ENCODE measurements at places on chromosomes 2 and 18. TPM values are rescaled to one million over a fixed set of nuclear protein-coding genes. Genes with fewer than 3 reads are reported as not detected.

DNA sequence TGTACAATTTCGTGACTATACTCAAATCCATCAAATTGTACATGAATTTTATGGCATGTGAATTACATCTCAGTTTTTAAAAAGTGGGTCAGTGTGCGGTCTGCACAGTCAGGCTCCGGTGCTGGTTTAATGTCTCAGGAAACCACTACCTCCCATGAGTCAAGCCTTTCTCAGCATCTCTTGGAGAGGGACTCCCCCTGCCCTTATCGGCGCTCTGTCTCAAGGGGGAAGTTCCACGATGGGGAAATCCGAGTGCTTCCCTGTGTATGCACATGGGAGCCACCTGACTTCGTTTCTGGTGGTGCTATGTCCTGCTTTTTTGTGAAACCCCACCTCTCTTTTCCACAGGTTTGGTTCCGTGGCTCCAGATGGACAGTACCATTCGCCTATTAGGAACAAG, 72.5 kb downstream of the ACOXL start:
- peak overlapping the region; percentile 83 for H3K27ac ChIP-seq
- peaks cover 7% of the 10 kb centered on the region for H3K27me3 ChIP-seq
- H3K4me3 ChIP-seq = peak overlapping the region; percentile 79
- H3K4me1 ChIP-seq = peaks cover 35% of the 10 kb centered on the region
- no peaks in the 10 kb centered on the region for H3K36me3 ChIP-seq

- H3K4me1 ChIP-seq = peaks cover 34% of the 10 kb centered on the region
- DNase-seq = peak; percentile 45
- no peaks in the 10 kb centered on the region for H3K36me3 ChIP-seq
- peaks cover 19% of the 10 kb centered on the region for H3K27me3 ChIP-seq
- peak overlapping the region; percentile 96 for H3K27ac ChIP-seq
These were observed 912 bp upstream of the FBXO11 start for GRCh38 chr2:47907039-47907781.

DNA sequence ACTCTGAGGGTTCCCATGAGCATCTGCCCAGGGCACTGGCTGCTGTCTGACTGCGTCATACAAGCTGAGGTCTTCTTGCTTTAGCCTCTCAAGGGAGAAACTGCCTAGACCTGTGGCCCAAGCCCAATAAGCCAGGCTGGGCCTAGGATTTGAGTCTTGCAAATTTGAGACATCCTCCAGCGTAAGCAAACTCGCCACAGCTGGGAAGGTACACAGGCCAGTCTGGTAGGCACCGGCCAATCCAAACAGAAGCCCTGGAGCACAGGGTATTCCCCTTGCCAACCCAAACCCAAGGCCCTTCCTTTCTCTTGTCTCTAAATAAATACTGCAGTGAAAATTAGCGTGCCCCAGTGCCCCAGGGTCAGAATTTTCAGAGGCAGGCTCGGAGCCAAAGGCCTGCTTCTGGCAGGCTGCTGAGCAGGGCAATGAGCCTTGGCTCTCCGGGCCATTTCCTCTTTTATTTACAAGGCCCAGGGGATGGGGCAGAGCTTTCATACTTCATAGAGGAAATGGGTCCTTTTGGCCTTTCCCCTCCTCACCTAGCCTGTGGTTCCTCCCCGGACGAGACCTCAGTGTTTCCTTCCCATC, 33.3 kb downstream of the POLR1A start:
- peak; percentile 21 for DNase-seq
- peak overlapping the region; percentile 81 for H3K27ac ChIP-seq
- H3K4me3 ChIP-seq = peak overlapping the region; percentile 54

The C2orf81 gene
- polyA plus RNA-seq = 1.6 TPM

DNA sequence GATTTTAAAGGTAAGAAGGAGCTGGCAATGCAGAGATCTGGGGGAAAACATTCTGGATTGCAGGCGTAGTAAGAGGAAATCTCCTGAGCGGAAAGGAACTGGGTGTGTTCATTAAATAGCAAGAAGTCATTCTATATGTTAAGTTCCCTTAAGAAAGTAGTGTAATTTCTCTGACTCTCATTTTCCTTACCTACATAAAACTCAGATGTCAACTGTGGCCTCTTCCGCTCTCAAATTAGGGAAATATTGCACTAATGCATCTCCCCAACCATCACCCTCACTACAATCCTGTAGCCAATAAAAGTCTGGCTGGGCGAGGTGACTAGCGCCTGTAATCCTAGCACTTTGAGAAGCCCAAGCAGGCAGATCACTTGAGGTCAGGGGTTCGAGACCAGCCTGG, 89.0 kb upstream of the CDC42EP3 start:
- DNase-seq = no peak
- no peaks in the 10 kb centered on the region for H3K4me1 ChIP-seq
- H3K27ac ChIP-seq = no peak overlapping the region
- H3K27me3 ChIP-seq = peaks cover 2% of the 10 kb centered on the region
- H3K36me3 ChIP-seq = no peaks in the 10 kb centered on the region

GRCh38 chr2:205882806-205883425, 200.6 kb downstream of the NRP2 start:
- no peaks in the 10 kb centered on the region for H3K36me3 ChIP-seq
- no peak for DNase-seq
- no peak overlapping the region for H3K27ac ChIP-seq
- peaks cover 19% of the 10 kb centered on the region for H3K4me1 ChIP-seq
- peaks cover 14% of the 10 kb centered on the region for H3K27me3 ChIP-seq
- no peak overlapping the region for H3K4me3 ChIP-seq

All from immature natural killer cell (primary cell).